ENCODE measurements at places on chromosomes 11 and 22.

GRCh38 chr11:72535194-72535547 is 100.8 kb upstream of the CLPB start:
- DNase-seq, result no peak

- no peak for DNase-seq
Measured at GRCh38 chr22:47575291-47575690, 812.8 kb downstream of the TBC1D22A start.

DNA sequence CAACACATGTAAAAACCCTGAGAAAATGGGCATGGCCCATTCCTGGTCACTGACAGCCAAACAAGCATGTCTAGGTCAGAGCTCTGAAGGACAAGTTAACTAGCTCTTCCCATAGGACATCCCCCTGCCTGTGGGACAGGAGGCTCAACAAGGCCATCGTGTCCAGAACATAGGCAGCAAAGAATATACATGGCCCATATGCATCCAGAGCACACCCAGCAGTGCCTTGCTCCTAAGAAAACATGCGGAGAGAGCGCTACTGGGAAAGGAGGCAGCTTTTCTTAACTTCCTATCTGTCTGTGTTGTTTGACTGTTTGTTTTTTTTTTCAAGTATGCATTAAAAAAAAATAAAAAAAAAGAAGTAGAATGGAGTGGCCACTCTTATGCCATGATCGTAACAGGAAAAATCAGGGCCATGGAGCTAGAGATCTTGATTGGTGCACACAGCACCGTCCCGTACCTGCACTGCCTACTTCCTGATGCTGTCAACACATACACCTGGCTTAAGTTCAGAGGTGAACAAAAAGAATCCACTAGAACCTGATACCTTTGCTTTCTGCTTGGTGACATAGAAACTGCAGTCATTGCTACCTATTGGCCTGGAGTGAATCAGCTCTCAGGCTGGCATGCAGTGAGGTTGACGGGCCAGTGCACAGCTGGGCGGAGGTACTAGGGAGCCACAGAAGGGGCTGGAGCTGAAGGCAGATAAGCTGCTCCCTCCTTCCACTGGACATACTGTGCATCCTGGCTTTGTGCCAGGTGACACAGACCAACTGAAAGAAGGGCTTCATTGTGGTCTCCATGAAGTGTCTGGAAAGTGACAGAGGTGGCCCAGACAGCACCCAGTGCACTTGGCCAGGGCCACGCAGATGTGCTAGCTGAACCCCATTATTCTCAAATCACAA is 11.9 kb downstream of the UFD1 start:
- DNase-seq, result no peak

- no peak for DNase-seq
Measured at GRCh38 chr11:79956061-79956460, 515.2 kb upstream of the TENM4 start.

- no peak for DNase-seq
Measured at GRCh38 chr11:88297421-88297820, 40.1 kb downstream of the CTSC start.

DNA sequence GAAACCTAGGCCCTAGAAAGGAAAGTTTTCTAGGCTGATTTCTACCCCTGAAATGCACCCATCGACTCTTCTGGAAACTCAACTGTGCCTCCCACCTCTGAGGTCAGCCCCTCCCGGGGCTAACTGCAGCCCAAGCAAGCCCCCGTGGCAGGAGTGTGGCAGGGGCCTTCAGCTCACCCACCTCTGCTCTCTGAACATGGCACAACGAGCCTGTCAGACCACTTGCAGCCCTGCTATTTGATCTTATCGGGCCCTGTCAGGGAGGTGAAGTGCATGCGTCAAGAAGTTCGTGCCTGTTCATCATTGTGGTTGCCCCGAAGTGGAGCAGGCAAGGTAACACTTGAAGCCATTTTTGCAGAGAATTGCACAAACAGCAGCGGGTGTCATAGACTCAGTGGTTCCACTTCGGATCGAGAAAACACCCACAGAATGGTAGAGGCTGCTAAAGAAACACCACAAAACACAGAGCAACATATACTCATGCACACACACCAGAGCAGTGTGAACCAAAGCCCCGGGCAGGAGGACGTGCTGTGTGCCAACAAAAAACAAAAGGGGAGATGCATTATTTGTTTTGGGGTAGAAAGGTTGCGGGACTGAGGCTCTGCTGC is 262.7 kb downstream of the ETS1 start:
- peak; percentile 60 for DNase-seq

DNA sequence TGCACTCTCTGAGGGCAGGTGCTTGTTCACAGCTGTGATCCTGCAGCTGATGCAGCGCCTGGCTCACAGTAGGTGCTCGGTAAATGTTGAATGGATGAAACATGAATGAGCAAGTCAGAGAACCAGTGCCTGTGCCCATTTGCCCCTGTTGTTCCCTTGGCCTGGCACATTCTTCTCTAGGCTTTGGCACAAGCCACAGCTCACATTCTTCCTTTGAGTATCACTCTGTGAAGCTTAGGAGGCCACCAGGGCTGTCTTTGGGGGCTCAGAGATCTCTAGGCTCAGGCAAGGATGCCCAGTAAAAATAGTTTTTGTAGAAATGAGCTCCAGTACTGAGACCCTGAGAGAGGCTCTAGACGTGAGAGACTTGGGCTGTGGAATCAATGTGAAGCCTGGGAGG is 144.6 kb upstream of the NAV2 start:
- no peak for DNase-seq

DNA sequence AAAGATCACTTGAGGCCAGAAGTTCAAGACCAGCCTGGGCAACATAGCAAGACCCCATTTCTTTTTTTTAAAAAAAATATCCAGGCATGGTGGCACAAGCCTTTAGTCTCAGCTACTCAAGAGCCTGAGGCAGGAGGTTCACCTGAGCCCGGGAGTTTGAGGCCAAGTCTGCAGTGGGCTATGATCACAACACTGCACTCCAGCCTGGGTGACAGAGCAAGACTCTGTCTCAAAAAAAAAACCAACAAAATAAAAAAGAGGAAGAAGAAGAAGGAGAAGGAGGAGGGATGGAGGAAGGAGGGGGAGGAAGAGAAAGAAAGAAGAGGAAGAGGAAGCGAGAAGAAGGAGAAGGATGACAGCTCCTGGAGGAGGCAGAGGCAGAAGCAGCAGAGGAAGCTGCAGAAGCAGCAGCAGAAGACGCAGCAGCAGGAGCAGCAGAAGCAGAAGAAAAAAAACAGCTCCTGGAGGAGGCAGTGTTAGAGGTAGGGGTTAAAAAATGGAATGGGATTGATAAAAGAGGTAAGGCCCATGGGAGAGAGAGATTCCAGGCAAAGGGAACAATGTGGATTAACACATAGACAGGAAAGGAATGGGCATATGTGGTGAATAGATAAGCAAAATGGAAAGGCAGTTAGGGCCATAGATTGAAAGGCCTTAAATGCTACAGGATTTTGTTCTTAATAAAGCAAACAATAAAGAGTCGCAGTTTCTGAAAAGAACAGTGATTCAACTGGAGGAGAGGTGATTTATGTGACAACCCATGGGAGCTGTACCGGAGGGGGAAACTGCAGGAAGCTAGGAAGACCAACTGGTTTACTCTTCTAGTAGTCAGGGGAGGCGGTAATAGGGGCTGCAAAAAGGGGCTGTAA is 10.9 kb downstream of the PRCP start:
- no peak for DNase-seq

- no peak for DNase-seq
Measured at GRCh38 chr11:44016131-44016530, 31.6 kb upstream of the ACCSL start.

DNA sequence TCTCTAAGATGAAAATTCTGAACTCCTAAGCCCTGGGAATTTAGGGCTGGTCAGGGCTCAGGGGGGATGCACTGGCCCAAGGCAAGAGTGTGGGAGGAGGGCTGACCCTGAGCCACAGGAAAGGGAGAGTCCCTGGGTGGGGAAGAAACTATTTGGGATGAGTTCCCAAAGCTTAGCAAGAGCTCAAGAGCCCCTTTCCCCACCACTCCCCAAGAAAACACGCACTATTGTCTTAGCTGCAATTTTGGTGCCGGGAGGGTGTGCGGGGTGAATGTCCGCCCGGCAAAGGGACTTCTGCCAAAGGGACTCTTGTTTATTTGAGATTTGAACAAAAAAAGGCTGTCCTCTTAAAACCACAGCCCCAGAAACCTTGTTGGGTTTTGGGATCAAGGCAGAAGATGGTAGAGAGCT is 37.0 kb downstream of the KIAA1671 start:
- no peak for DNase-seq
